ENCODE measurements at places on chromosomes 1 and 21.

- DNase-seq, result no peak
Observed at GRCh38 chr1:2906085-2906484, 104.6 kb upstream of the TTC34 start.

DNA sequence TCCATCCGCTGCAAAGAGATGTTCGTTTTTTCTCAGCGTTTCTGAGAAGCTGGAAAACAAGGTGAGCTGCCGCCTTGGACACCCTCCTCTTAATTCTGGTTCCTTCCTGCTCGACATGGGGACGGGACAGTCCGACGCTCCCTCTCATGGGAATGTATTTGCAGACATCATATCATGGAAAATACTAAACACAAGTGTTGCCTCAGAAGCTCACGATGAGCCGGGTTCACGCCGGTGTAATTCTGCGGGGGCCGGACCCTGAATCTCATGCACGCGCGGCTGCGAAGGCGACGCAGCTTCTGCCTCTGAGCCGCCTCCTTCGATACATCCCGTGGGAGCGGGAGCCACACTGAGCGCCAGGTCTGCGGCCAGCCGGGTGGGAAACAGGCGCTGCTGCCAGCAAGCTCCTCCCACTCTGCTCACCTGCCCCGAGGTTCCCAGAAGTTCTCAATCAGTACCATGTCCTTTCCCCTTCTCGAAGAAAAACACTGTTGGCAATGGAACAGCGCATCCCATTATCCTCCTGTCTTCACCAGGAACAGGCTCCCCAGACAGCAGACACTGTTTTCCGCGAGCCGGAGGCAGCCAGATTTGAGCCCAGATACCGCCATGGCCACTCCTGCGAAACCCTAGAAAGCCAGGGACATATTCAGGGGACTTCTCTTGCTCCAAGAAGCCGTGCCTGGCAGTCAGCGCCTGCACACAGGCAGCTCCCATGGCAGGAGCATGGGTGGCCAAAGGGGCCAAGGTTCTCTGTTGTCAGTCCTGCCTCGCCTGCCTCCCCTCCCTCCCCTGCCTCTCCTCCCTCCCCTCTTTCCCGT lies 98.0 kb downstream of the WDR4 start:
- DNase-seq, result no peak

- no peak for DNase-seq
Observed at GRCh38 chr1:175353066-175353465, 160.5 kb upstream of the KIAA0040 start.

DNA sequence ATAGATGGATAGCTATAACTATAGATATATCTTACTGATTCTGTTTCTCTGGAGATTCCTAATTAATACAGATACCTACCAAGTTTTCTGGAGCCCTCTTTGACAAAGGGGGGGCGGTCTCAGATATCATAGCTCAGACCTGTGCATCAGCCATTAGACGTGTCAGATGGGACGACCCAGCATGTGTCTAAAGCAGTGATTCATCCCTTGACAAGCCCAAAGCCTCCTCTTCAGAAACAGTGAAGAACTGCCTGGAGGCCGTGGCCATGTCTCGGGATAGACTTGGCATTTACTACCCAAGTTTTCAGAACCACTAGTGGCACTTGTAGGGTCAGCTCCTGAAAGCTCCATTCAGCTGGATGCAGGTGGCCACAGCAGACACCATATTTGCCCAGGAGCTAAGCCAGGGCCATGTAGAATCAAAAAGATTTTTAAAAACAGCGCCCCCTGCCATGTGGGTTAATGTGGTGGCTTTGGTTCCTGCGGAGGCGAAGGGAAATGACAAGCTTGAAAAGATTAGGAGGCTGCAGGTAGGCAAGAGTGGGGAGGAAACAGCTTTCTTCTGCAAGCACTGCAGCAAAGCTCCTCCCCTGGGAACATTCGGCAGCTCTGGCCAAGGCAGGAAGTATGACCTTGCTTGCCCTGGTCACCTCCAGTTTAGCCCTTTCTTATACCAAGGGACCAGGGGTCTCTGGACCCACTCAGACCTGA lies 82.2 kb downstream of the FBXO2 start:
- no peak for DNase-seq

DNA sequence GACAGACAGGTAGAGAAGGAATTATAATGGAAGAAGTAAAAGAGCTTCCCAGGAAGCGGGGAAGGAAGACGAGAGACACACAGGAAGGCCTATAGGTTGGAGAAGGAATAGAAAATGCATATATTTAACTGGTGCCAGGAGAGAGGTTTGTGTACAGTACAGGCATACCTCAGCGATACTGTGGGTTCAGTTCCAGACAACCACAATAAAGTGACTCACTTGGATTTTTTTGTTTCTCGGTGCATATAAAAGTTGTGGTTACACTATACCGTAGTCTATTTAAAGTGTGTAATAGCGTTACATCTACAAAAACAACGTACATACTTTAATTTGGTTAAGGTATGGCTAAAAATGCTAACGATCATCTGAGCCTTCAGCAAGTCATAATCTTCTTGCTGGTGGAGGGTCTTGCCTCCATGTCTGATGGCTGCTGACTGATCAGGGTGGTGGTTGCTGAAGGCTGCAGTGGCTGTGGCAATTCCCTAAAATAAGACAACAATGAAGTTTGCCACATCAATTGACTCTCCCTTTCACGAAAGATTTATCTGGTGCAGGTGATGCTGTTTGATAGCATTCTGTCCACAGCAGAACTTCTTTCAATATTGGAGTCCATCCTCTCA lies 16.0 kb downstream of the YARS1 start:
- no peak for DNase-seq

Data from CD4-positive, CD25-positive, alpha-beta regulatory T cell (primary cell).